MCF 10A (cell line): ENCODE measurements at places on chromosomes 3 and 15. TPM values are rescaled to one million over a fixed set of nuclear protein-coding genes. Genes with fewer than 3 reads are reported as not detected.

GRCh38 chr15:40247406-40247971 lies 8.6 kb downstream of the PAK6 start:
- no peak for DNase-seq
- no peak overlapping the region for H3K27ac ChIP-seq
- peaks cover 18% of the 10 kb centered on the region for H3K36me3 ChIP-seq
- H3K27me3 ChIP-seq = no peaks in the 10 kb centered on the region
- peaks cover 22% of the 10 kb centered on the region for H3K4me1 ChIP-seq
- no peak overlapping the region for H3K4me3 ChIP-seq

- H3K27me3 ChIP-seq = no peaks in the 10 kb centered on the region
- no peaks in the 10 kb centered on the region for H3K36me3 ChIP-seq
- H3K4me1 ChIP-seq = peaks cover 7% of the 10 kb centered on the region
Measured at GRCh38 chr3:56115698-56116097, 352.6 kb downstream of the ERC2 start.

- no peaks in the 10 kb centered on the region for H3K36me3 ChIP-seq
- peaks cover 14% of the 10 kb centered on the region for H3K4me1 ChIP-seq
- H3K27me3 ChIP-seq = peaks cover 14% of the 10 kb centered on the region
- peak; percentile 14 for DNase-seq
Measured at GRCh38 chr3:186255703-186256331, 106.2 kb downstream of the DGKG start.

ACY1 gene
- 109 and 164 TPM in 2 replicates for total RNA-seq

GPR149 gene
- not detected in 2 replicates for total RNA-seq

GRCh38 chr3:129794311-129795185 lies 99.0 kb downstream of the TMCC1 start:
- peak; percentile 84 for DNase-seq
- H3K4me3 ChIP-seq = peak overlapping the region; percentile 70
- no peaks in the 10 kb centered on the region for H3K27me3 ChIP-seq
- peak overlapping the region; percentile 82 for H3K27ac ChIP-seq
- H3K36me3 ChIP-seq = no peaks in the 10 kb centered on the region

CISH gene
- 0.26 and 0.59 TPM in 2 replicates for total RNA-seq

TRH gene
- not detected in 2 replicates for total RNA-seq

- H3K4me1 ChIP-seq = peaks cover 13% of the 10 kb centered on the region
- H3K4me3 ChIP-seq = no peak overlapping the region
- no peak overlapping the region for H3K27ac ChIP-seq
- H3K36me3 ChIP-seq = no peaks in the 10 kb centered on the region
- no peaks in the 10 kb centered on the region for H3K27me3 ChIP-seq
Measured at GRCh38 chr3:153601374-153601853, 439.4 kb downstream of the RAP2B start.

DNA sequence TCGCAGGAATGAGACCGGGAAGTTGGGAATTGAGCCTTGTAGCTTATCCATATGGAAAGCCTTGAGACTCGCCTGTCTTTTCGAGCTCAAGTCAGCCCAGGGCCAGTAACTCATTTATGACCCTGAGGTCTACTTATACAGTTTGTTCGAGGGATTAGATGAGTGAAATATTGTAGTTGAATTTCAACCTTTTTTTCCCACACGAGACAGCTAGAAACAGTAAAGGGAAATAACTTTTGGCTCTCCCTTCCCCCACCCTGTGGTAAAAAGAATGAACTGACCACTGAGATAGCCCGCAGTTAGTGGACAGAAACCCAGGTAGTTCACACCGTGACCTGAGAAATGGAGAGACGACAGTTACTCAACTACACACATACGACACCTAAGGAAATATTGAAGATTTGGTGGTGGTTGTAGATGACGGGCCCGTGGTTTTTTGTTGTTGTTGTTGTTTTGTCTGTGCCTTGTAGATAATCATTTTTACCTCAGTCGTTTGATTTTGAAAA lies 841 bp downstream of the EIF3J start:
- H3K36me3 ChIP-seq = peaks cover 58% of the 10 kb centered on the region
- peak; percentile 61 for DNase-seq
- H3K4me3 ChIP-seq = peak overlapping the region; percentile 82
- no peaks in the 10 kb centered on the region for H3K27me3 ChIP-seq
- H3K4me1 ChIP-seq = peaks cover 39% of the 10 kb centered on the region

DNA sequence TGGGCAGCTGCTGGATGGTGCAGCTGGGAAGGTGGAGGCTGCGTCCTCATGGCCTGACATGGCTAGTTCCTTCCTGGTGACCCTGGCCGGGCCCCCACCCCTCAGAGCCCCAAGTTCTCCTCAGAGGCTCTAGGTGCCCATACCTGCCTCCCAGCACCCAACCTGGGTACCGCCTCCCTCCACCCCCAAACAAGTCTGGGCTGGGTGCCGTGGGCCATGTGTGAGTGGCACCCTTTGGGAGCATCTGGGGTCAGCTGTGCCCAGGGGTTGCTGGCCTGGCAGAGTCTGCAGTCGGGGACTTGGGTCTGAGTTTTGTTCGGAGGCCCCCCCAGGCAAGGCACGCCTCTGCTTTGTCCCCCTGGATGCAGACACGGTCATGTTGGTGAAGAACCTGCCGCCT lies 10.5 kb downstream of the PLXNA1 start:
- no peak for DNase-seq
- H3K4me1 ChIP-seq = peaks cover 5% of the 10 kb centered on the region
- no peak overlapping the region for H3K4me3 ChIP-seq
- no peaks in the 10 kb centered on the region for H3K27me3 ChIP-seq
- H3K27ac ChIP-seq = no peak overlapping the region

MOBP gene
- 0.21 TPM in 1 of 2 replicates, not detected in the other for total RNA-seq
